ENCODE measurements at places on chromosomes 13 and 19.

GRCh38 chr13:110676595-110677587 is 29.0 kb downstream of the CARS2 start:
- DNase-seq: no peak

DNA sequence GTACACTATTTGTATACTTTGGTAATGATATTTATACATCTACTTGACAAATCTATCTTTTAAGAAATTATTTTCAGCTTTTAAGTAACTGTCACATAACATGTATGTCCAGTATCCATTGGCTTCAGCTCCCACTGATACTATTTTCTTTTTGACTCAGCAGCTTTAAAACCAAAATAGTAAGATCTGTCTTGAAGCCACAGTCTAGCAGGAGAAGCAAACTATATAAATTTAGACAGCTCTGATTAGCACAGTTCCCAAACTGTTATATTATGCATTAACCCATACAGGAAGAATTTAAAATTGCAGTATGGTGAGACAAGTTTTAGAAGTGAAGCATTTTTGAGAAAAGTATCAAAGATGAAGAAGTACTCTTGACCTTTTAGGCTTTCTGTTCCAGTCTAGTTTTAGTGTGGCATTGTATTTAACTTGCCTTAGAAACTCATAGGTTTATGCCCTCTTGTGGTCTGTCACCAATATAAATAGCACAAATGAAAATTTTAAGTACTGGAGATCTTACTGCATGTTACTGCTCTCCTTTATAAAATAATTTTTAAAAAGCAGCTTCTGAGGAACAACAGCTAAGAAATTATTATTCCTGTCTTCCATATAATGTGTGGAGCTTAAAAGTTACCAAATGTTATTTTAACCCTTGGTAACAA is 24.7 kb downstream of the URI1 start:
- no peak for DNase-seq

- DNase-seq: no peak
Observed at GRCh38 chr13:35694549-35695447, 218.3 kb upstream of the MAB21L1 start.

DNA sequence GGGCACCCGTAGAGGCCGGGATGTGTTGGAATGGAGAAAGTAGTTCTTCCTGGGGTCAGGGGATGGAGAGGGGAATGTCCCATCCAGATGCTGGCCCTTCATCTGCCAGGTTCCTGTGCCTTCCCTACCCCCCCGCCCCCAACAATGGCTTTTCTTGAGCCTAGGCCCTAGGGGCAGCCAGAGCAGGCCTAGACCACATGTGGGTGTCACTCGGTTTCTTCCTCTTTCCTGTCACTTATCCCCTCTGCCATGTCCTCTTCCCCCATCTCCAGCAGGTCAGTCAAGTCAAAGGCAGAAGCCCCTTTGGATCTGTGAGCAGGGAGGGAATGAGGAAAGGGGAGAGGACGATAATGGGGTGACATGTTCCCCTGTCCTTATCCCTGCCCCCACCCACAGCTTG is 36.4 kb downstream of the LYL1 start:
- no peak for DNase-seq

- DNase-seq: no peak
Observed at GRCh38 chr13:97468331-97468730, 34.4 kb downstream of the RAP2A start.

- DNase-seq: no peak
Observed at GRCh38 chr13:76820759-76821158, 65.4 kb downstream of the KCTD12 start.

DNA sequence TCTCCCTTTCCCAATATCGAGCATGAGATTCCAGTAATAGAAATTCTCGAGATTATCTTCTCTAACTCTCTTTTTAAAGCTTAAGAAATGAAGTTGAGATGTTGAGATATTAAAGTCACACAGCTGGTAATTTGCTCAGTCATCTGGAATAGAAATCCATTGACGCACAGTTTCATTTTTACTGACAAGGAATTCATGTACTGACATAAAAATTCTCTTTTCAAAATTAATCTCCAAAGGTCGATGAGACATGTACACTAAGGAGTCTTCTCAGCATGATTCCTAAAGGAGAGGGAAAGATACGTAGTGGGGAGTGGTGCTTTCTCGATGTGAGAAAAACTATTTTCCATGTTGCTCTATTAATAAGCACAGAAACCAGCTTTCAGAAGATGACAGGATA is 1639.5 kb upstream of the MIR17HG start:
- DNase-seq: no peak

DNA sequence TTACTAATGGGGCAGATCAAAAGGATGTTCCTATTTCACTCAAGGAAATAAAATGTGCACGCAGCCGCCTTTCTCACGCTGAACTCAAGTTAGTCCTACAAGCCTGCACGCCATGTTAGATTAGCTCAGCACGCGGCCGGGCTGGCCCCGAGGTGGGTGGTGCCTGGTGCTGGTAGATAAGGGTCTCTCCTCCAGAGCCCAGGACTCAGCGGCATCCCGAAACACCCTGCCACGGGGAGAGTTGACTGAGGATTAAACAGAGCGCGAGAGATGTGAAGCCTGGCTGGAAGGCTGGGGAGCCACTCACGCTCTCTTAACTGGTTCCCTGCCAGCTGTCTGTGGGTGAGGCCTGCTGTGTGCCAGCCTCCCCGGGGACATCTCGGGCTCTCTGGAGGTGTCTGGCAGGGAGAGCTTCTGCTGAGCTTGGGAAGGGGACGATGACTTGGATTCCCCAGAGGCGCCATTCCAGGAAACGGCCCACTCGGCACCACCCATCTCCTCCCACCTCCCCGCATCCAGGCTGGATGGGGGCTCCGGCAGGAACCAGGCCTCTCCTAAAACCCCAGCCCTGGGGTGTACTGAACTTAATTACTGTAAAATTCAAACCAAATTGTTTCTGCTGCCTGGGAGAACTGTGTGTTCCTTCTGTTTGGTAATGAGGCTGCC is 122.2 kb downstream of the KDM4B start:
- peak; percentile 59 for DNase-seq

DNA sequence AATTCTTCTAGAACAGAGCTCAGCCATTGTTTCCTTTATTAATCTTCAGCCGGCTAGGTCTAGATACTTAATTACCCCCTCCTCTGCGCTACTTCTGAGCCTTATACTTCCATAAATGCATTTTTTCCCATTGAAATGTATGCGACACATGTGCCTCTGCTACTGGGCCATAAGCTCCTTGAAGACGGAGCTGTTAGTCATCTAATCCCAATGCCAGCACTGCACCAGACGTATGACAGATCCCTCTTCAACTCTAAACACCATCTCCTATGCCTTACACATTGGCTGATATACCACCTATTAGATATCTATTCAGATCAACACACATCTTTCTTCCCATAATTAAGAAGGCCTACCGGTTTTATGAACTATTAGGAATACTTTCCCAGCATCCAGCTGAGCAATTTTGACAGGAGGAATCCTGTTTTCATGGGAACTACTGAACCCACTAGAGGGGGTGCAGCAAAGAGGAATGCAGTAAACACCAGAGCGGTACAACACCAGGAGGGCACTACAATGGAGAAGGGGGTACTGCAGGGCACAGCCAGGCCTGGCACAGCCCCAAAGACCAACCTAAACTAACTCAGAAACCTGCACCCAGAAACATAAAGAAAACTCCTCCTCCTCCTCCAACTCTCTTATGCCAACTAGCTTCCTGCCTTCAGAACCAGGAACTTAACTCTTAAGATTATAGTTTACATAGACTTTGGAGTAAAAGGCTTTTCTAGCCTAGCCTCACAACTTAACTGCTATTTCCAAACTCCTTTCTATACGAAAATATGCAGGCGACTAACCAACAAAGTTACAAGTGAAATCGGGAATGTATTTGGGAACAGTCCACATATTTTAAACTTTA is 18.7 kb downstream of the STK24 start:
- no peak for DNase-seq

All from NCI-H1092 treated with DMSO at 0.1 percent for 48 hours (cell line).